SHP77 treated with DMSO at 0.1 percent for 48 hours (cell line): ENCODE measurements at places on chromosomes 3 and 15.
A peak's percentile ranks its signal among the peaks of the same experiment; 100 is the strongest.

DNA sequence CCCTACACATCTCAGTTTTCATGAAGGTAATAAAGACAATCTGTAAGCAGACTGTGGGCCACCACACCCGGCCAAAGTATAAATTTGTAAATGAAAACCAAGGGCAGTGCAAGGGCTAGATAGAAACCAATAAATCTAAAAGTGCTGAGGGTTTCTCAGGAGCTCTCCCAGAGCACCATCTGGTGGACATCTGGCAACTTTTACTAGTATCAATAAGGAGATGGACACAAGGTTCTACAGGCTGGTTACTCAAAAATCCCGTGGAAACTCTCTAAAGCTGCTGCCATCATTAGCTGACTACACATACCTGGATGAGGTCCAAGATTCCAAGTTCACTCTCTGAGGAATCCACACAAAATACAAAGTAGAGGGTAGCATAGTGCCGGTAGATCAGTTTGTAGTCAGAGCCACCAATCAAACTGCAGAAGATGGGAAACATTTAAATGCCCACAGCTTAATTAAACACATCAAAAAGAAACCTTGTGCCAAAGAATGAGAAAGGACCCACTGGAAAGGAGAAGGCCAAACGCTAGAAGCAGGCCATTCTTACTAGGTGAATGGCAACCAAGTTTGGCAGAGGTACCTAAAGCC, 5.5 kb downstream of the AP3S2 start:
- DNase-seq, result peak; percentile 8

DNA sequence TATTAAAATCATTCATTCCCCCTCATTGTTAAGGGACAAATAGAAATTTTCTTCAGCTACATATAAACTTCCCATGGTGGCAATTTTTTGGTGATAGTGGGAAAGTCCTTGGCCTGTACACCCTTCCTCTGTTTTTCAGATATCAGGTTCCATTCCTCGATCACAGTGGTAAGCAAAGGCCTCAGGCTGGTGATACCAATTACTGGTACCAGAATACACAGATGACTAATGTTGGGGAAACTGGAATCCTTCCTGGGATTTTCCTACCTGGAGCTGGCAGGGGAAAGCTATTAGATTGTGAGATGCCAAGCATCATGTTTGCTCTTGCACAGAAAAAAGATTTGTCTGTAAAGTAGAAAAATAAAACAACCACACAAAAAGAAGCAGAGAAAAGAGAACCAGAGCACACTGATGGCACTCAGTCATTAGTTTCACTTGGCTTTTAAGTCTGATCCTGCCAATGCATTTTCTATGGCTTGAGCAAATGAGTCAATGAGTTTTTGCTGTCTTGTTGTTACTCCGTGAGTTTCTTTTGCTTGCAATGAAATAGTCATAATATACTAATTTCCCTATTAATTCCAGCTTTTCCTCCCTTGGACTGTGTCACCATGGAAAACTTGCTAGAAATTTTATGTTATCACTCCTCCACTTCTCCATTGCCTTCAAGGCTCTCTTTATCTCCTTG, 795.0 kb downstream of the ROBO1 start:
- DNase-seq, result no peak

- no peak for DNase-seq
Observed at GRCh38 chr15:79184465-79184892, 93.9 kb upstream of the RASGRF1 start.

- DNase-seq, result no peak
Observed at GRCh38 chr3:40290396-40290795, 19.1 kb upstream of the EIF1B start.

- no peak for DNase-seq
Observed at GRCh38 chr3:27213450-27213849, 155.7 kb downstream of the NEK10 start.

DNA sequence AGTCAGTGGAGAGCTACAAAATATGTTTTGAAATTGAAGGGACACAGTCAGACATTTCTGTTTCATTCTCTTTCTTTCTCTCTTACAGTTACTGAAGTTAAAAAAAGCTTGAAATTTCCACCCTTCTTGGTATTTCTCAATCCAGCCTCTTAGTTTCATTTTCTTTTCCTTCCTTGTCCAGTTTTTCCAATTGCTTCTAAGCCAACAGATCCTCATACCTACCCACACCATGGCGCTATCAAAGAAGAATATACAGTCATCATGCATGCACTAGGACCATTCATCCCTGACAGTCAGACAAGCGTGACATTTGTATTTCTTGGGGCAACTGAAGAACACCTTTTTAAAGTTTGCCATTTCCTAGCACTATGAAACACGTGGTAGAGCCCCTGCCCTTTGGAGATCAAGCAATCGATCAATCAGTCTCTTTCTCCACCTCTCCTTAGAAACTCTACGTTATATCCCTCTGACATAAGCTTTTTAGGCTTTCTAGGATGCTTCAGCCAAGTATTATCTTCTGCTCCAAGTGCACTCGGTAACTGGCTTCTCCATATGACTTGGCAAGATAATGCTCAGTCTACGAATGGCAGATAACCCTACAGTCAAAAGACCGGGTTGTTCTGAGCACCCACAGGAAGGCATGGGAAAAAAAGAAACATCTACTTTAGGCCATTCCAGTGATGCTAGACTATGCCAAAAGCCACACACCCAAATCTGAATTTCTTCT, 65.4 kb downstream of the FBN1 start:
- no peak for DNase-seq

DNA sequence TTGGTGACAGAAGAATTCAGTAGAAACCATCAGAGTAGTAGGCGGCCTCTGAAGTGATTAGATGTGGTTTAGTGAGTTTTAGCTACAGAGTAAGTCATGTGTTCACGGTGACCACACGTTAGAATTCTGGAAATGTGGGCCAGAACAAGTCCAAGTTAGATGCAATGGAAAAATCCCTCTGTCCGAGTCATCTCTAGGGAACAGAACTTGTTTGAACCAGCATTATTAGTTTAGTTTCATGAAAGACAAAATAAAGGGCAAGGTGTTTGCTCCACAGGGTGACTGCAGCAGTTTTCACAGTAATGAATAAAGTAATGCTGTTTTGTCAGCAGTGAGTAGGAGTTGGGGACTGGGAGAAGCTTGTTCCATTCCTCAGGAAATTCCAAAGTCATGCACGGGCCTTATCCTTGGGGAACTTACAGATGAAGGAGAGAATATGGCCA, 100.2 kb downstream of the CGNL1 start:
- no peak for DNase-seq

GRCh38 chr3:106631373-106632108, 745.7 kb upstream of the CCDC54 start:
- DNase-seq, result no peak

DNA sequence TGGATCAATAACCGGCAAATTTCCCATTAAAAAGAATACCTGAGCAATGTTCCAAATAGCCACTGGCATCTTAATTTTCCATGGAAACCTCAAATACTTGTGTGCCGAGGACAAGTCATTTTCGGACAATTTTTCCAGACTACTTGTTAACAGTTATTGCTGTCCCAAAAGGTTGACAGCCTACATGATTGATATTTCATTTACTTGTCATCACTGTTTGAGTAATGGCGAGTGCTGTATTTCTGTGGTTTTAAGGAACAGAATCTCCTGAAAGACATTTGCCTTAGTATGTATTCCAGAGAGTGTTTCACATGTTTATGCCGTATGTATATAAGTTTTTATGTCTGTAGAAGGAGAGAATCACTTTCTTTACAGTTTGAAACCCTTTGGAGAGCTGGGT, 36.7 kb downstream of the MAP2K5 start:
- no peak for DNase-seq
